ENCODE measurements at places on chromosomes 13 and 19.

- peak; percentile 6 for DNase-seq
These were observed 71.0 kb downstream of the ZNF568 start for GRCh38 chr19:36987091-36987490.

DNA sequence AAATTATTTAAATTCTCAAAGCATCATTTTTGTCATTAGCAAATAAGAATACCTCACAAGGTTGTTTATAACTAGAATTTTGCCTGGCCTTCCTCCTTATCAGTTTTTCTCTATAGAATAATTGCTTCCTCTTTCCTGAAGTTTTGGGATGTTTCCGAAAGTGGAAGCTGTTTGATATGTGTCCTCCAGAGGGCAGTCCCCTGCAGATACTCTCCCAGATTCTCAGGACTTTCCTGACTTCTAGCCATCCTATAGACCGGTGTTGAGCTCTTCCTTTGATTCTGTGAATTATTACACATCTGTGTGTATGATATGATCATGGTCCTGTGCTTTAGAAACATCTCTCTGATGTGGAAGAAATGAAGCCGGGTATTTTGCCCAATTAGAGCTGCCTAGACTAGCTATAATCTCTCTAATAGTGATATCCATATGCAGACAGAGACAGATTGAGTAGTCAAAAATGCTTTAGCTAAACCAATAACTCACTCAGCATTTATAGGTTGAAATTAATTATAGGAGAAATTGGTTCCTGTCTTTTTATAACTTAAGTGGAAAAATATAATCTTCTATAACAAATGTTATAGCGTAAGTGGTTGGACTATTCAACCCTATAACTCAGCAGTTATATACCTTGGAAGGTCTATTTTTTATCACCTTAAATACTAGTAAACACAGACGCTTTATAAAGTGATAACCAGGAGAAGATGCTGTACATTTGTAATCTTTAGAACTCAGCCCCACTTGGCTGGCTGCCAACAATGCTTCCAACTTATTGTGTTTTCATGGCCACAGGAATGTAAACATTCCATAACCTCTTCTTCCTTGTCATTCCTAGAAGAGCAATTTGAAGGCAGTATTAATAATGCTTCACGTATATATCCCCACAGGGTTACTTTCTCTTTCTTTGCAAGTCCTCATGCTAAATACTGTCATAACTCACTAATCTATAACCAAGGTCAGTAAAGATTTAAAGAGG, 201.0 kb upstream of the RXFP2 start:
- no peak for DNase-seq

DNA sequence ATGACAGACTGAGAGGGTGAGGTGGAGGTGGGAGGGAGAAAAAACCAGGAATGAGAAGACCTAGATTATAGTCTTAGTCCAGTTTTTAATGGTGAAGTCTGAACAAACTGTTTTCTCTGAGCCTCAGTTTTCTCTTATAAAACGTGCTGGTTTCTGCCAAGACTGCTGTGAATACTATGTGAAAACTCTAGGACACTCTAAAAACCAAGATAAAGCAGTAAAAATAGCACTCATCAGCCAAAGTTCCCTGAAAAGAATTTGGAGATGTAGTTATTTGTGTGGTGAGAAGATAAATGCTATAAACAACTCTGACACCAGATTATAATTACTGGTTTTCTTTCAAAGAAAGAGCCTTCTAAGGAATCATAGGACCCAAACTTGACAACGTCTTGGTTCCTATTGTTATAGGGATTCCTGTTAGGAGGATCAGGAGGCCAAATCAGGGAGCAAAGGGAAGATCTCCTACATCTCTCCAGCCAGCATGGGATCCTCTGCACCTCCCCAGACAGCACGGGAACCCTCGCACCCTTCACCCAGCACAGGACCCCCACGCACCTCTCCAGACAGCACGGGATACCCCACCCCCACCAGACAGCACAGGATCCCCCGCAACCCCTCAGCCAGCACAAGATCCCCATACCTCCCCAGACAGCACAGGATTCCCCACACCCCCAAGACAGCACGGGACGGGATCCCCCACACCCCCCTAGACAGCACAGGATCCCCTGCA, 130.2 kb downstream of the MIPEP start:
- DNase-seq = no peak

- no peak for DNase-seq
These were observed 6.1 kb downstream of the SMG9 start for GRCh38 chr19:43748685-43749084.

DNA sequence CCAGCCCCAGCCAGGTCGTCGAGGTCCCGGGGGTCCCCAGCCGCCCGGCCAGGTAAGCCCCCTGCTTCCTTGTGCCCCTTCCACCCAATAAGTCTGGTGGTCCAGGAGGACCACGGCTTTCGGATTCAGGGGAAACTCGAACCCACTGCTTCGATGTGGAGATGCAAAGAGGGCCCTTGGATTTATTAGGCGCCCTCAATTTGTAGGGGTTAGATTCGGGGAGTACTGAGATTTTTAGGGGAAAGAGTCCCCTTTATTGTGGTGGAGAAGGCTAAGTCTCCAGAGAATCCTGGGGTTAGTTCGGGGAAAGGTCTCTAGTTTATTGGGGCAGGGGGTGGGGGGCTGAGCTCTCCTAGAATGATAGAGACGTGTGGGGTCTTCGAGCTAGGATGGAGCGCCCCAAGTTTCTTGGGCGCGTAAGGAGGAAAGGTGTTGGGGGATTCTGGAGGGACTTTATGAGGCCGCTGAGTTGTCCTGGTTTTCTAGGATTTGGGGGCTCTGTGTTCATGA, 3.8 kb upstream of the LTBP4 start:
- no peak for DNase-seq

GRCh38 chr13:80666782-80667552, 326.0 kb upstream of the SPRY2 start:
- peak; percentile 24 for DNase-seq

GRCh38 chr13:59621773-59622172, 542.0 kb downstream of the DIAPH3 start:
- DNase-seq = no peak

DNA sequence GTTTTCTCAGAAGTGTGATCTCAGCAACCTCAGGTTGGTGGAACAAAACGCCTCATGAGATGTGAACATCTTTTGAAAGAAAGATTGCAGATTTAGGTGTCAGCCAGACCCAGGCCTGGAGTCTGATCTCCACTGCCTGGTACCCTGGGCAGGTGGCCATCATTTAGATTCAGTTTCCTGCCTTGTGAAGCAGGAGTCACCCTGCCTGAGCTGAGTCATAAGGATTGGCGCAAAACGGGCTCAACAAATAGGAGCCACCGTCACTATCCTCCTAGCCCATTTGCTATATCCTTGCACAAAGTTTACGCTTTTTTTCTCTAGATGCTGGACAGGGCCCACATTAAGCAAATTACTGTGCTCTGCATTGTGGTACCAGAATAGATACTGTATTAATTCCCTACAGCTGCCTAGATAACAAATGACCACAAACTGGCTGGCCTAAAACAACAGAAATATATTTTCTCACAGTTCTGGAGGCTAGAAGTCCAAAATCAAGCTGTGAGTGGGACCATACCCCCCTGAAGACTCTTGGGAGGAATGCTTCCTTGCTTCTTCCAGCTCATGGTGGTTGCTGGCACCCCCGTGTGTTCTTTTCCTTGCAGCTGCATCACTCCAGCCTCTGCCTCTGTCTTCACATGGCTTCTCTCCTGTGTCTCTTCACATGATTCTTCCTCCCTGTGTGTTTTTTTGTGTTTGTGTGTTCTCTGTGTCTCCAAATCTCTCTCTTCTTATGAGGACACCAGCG, 38.2 kb downstream of the TNFSF11 start:
- no peak for DNase-seq

DNA sequence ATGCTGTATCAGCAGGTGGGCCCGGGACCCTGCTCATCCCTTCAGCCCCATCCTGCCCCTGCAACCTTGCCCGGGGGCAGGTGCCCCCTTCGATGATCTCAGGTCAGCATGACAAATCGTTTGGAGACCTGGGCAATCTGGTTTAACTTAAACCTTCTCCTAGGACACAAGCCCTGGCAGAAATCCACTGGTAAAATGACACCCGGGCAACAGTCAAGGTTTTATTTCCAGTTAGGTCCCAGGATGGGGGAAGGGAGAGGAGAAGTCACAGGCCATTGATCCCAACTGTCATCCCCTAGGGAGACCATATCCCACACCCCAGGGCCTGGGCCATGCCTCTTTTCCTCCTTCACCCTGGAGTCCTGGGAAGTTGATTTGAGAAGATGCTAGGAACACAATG, 1.8 kb upstream of the PLIN5 start:
- DNase-seq = no peak

DNA sequence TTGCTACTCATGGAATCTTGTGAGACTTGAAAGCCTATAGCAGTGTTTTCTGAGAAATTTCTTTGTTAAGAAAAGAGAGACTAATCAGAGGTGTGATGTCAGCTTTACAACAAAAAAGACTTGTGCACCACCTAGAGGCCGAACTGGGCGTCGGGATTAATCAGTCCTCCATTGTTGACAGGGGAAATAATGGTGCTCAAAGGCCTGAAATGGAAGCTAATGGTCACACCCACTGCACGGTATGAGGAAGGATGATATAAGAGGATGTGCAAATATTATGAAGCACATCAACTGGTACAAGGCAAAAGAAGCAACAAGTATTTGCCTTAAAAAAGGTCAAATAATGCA, 480.2 kb upstream of the MIR17HG start:
- peak; percentile 75 for DNase-seq

DNA sequence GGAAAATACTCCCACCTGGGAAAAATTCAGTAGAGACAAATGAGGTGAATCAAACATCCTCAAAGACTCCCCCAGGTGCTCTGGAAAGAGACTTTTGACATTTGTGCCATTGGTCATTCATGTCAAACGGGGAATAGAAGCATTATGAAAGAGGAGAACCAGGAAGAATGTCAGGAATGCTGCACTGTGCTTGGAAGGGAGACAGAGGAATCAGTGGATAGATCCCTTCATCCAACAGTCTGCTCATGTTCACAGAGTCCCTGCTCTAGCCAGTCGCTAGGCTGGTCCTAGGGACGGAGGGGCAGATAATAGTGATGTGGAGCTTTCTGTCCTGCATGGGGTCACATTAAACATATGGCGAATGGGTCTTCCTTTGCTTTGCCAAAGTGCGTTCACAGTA, 384.4 kb downstream of the FGF9 start:
- DNase-seq = no peak

DNA sequence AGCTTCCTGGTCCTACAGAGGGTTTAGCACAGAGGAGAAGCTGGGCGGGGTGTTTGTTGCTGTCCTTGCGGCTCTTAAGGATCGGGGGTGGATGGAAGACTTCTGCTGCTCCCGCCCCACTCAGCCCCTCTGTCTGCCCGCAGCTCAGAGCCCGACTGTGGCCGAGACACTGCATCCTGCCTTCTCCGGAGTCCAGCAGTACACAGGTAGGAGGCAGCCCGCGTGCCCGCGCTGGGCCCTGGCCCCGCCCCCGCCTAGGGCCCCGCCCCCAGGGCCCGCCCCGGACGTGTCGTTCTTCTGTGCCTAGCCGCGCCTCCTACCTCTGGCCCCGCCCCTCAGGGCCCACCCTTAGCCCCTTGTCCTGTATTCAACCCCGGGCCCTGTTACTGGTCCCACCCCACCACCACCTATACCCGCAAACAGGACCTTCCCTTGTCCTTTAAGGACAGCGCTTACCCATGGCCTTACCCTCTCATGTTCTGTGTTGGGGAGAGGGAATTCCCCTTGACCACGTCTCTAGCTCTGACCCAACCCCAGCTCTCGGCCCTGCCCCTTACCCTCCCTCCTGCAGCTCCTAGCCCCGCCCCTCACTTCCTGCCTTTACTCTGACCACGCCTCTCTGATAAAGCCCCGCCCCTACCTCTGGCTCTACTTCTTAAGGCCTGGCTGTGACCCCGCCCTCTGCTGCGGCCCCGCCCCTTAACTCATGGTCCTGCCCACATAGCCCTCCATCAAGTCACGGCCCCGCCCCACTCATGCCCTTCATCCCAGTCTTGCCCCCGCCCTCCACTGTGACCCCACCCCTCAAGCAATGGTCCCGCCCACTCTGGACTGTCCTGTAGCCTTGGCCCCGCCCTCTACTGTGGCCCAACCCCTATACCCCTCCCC, 60.5 kb downstream of the CELF5 start:
- DNase-seq = peak; percentile 53

DNA sequence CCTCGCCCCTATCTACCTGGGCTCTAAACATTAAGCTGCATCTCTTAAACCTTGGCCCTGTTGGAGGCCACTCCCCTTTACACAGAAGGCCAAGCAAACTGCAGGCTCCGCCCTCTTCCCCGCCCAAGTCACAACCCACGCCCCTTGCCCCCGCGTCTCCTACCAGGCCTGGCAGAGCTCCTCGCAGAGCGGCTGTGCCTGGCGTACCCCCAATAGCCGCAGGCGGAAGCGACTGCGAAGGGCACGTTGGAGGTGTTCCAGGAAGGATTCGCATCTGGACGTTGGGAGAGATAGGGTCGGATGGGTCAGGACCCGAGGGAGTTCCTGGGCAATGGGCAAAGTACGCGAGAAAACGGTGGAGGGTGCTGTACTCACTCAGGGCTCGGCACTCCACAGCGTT, 5.9 kb downstream of the RTBDN start:
- DNase-seq = no peak

DNA sequence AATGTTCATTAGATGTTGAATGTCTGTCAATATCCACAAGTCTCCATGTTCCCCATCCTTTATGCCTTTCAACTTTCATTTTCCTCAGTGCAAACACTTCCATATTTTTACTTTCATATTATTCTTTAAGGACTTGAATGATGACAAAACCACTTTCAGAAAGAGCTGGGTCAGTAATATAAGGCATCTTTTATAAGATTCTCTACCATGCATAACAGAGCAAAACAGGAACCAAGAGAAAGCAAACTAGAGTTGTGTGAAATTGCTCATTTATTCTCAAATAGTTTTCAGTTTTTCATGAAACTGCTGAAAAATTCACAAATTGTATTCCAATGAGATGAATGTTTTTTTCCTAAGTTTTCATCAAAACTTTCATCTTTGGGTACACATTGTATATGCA, 1247.6 kb downstream of the PCDH17 start:
- DNase-seq = no peak

- no peak for DNase-seq
These were observed 6.9 kb downstream of the ZNF791 start for GRCh38 chr19:12617646-12618045.

DNA sequence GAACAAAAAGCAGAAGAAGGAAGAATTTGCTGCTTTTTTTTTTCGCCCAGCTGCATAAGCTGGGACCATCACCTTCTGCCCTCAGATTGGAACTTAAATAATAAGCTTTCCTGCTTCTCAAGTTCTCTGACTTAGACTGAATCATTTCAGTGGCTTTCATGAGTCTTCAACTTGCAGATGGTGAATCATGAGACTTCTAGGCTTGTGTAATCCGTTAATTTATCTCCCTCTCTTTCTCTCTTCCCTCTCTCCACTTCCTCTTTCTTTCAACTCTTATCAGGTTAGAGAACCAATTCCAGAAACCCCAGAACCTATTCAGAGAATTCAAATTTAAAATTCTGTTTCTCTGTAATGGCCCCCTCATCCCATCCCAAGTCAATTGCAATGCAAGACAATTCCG, 1153.7 kb downstream of the PCDH9 start:
- no peak for DNase-seq

GRCh38 chr19:33530296-33530695, 8.7 kb upstream of the PEPD start:
- DNase-seq = no peak

Data from tongue (tissue), 3 donors.